ENCODE measurements at places on chromosomes 13 and 19.

- no peak for DNase-seq
Observed at GRCh38 chr19:51546650-51547396, 15.4 kb upstream of the SIGLEC6 start.

- no peak for DNase-seq
Observed at GRCh38 chr13:35600137-35600536, 123.6 kb upstream of the MAB21L1 start.

- DNase-seq: peak; percentile 89
Observed at GRCh38 chr19:10105509-10106099, 558 bp upstream of the PPAN start.

DNA sequence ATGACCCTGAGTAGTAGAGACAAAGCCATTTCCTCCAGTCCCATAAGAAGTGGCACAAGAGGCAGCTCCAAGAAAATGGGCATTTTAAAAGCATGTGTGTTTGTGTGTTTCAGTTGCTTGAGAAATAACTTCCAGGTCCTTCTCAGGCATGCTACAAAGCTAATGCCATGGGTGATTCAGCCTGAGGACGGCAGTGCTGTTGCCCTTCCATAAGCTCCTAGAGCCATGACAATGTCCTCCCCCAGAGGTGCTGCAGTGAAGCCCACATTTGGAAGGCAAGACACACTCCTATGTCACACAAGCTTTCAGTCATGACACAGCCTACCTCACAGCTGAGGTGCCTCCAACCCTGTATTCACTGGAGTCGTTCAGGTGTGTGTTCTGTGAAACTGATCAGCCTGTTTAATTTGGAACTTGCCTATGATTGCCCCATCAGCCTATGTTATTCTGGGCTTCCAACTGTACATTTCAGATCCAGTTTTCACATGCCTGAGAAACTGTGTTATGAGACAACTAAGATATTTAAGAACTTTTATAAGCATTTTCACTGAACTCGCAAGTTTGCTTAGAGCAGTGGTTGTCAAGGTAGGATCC, 213.6 kb downstream of the FOXO1 start:
- no peak for DNase-seq

DNA sequence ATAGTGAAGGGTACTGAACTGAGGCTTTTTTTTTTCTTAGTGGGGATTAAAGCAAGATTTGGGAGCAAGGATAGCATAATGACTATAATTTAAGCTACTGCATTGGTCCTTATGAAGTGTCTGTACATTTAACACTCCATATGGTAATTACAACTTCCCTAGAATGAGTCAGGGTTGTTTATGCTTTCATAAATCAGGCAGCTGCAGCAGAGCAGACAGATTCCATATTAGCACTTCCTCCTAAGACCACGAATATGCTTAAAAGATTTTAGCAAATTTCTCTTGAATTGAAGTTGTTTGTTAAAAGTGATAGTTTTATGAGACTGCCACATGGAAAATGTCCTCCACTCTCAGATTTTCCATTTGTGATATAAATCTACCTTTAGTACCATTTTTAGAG, 401.1 kb upstream of the SPRY2 start:
- no peak for DNase-seq

- peak; percentile 32 for DNase-seq
Observed at GRCh38 chr19:39246951-39247669, 1.5 kb downstream of the IFNL4 start.

DNA sequence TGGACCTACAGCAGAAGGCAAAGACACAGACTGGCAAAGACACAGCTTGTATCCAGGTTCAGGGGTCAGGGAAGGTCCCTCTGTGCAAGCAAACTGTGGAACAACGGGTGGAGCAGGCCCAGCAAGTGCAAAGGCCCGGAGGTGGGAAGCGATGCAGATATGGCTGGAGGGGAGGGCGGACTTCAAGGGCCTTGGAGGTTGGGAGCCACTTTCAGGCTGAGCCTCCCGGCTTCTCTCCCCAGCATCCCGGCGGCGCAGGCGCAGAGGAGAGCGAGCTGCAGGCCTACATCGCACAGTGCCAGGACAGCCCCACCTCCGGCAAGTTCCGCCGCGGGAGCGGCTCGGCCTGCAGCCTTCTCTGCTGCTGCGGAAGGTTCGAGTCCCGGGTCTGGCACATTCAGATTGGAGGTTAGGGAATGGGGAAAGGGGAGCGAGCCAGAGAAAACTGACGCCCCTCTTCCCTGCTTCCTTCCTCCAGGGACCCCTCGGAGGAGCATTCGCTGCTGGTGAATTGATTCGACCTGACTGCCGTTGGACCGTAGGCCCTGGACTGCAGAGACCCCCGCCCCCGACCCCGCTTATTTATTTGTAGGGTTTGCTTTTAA, 2.1 kb upstream of the PNPLA6 start:
- DNase-seq: no peak

GRCh38 chr19:46772170-46773017, 16.0 kb downstream of the SLC1A5 start:
- DNase-seq: no peak

- no peak for DNase-seq
Observed at GRCh38 chr19:677201-677600, 1.0 kb downstream of the FSTL3 start.

DNA sequence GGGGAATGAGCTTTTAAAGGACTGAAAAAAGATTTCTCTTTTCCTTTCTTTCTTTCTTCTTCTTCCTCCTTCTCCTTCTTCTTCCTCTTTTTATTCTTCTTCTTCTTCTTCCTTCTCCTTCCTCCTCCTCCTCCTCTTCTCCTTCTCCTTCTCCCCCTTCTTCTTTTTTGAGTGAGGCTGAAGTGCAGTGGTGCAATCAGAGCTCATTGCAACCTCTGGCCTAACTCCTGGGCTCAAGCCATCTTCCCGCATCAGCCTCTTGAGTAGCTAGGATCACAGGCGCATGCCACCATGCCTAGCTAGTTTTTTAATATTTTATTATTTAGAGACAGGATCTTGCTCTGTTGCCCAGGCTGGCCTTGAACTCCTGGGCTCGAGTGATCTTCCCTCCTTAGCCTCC, 120.9 kb upstream of the KL start:
- no peak for DNase-seq

- no peak for DNase-seq
Observed at GRCh38 chr13:75368167-75368566, 113.8 kb downstream of the TBC1D4 start.

DNA sequence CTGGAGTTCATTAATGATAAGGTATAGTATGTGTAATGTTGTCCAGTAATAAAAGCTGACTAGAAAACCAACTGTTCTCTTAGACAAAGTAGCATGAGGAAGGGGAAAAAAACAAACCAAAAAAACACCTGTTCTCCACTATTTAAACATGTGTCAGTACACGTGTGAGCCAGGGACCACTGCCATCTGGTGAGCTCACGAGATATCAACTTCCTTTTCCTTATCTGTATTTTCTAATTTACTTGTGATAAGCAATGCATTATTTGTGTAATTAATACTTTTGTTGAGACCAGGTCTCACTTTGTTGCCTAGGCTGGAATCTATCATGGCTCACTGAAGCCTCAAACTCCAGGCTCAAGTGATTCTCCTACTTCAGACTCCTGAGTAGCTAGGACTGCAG, 4.3 kb upstream of the SIX5 start:
- no peak for DNase-seq

DNA sequence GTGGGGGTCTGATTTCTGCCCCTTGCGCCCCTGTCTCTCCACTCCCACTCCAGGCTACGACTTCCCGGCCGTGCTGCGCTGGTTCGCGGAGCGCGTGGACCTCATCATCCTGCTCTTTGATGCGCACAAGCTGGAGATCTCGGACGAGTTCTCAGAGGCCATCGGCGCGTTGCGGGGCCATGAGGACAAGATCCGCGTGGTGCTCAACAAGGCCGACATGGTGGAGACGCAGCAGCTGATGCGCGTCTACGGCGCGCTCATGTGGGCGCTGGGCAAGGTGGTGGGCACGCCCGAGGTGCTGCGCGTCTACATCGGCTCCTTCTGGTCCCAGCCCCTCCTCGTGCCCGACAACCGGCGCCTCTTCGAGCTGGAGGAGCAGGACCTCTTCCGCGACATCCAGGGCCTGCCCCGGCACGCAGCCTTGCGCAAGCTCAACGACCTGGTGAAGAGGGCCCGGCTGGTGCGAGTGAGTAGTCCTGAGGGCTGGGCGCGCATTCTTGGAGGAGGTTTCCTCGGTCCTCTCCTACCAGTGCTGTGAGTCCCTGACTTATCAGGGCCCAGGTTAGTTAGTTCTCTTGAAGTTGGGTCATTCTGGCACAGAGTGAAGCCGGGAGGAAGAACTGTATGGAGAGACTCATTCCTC, 12.7 kb downstream of the EHD2 start:
- DNase-seq: no peak

GRCh38 chr13:112991609-112992008, 22.6 kb downstream of the MCF2L start:
- no peak for DNase-seq

DNA sequence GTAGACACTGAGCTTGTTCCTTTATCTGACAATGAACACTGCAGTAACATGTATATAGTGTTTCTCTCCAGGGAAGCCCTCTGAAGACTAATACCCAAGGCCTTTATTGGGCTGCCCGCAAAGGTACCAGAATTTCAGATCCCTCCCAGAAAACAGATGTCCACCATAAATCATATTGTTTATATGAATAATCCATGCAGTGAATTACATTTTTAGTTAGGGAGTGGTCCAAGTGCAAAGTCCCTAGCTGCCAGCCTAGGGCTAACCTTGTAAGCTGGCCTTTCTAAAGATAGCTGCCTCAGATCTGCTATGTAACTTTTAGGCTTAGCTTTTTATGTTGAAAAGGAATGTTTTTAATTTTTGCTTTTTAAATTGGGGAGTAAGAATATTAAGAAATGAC, 44.7 kb downstream of the TDRD3 start:
- DNase-seq: no peak

- DNase-seq: peak; percentile 39
Observed at GRCh38 chr19:51417107-51417809, at the start of gene SIGLEC10. TSS of gene SIGLEC10 (minus strand) at chr19:51417642. CDS start at chr19:51417581, 61 bp downstream.

Data from stimulated activated CD4-positive, alpha-beta T cell treated with anti-CD3 and anti-CD28 coated beads, Interleukin-4, amount 100 ng/mL, for 24 hours (primary cell).